Tracheal epithelial cell (primary cell): ENCODE measurements at places on chromosomes 7 and 10. TPM values are rescaled to one million over a fixed set of nuclear protein-coding genes. Genes with fewer than 3 reads are reported as not detected.

Gene PILRA
- under 0.01 TPM in 1 of 2 replicates, not detected in the other for total RNA-seq

Gene ZDHHC4
- total RNA-seq: 52.8 and 96.1 TPM in 2 replicates

Gene SCART1
- total RNA-seq: 0.43 and 1.4 TPM in 2 replicates

Gene TSPAN33
- 3.9 and 4.0 TPM in 2 replicates for total RNA-seq

Gene PLAC9
- total RNA-seq: not detected in 2 replicates

Gene AMZ1
- under 0.01 and 0.24 TPM in 2 replicates for total RNA-seq

Gene CHRM2
- total RNA-seq: 0.24 TPM in 1 of 2 replicates, not detected in the other

Gene NCF1
- 0.48 TPM in 1 of 2 replicates, not detected in the other for total RNA-seq

Gene ADCYAP1R1
- total RNA-seq: not detected in 2 replicates

Gene MUC3A
- total RNA-seq: not detected in 2 replicates

Gene CREB3L2
- total RNA-seq: 9.2 and 9.8 TPM in 2 replicates

Gene CFAP58
- 0.43 and 0.48 TPM in 2 replicates for total RNA-seq

Gene CPN1
- not detected in 2 replicates for total RNA-seq

Gene PNLIP
- not detected in 2 replicates for total RNA-seq

Gene ADAM12
- 5.1 TPM in 1 of 2 replicates, not detected in the other for total RNA-seq
